ENCODE measurements at places on chromosomes 6 and 20.

DNA sequence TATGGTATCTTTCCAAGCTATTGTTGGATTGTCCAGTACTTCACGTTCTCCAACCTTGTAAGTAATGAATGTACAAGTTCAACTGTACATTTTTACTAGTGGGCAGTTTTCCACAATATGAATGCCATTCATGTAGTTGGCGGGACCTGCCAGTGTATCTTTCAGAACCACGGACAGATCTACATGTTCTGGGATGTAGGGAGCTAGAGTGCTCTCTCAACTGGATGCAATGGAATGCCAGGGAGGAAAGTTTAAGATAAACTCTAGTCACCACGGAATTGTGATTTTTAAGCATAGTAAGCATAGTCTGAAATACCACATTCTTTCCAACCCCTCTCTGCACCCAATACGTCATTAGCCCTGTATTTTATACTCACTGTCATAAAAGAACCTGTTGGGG lies 21.5 kb upstream of the HLA-C start:
- no peak for DNase-seq

- DNase-seq = no peak
Observed at GRCh38 chr20:56440346-56441007, 27.9 kb upstream of the RTF2 start.

DNA sequence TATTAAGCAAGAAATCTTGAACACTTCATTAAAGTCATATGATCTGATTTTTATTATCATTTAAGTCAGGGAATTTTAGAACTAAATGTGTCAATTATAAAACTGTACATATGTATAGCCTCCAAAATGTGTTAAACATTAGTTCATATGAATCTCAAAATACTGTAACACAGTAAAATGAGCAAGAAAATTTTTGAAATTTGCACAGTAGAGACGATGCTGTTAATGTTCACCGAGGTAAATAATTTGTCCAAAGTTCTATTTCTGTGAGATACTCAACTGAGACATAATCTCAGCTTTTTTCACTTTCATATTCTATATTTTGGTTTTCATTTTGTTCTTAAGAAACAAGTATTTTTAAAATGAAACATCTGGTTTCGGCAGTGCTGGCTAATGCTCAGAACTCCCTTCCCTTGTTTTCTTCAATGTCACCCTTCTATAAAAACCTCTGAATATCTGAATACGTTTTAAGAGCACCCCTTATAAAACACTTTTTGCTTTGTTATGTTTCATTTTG lies 353.1 kb downstream of the LAMA2 start:
- no peak for DNase-seq

- DNase-seq = no peak
Observed at GRCh38 chr6:87912102-87912501, 135.5 kb upstream of the SPACA1 start.

DNA sequence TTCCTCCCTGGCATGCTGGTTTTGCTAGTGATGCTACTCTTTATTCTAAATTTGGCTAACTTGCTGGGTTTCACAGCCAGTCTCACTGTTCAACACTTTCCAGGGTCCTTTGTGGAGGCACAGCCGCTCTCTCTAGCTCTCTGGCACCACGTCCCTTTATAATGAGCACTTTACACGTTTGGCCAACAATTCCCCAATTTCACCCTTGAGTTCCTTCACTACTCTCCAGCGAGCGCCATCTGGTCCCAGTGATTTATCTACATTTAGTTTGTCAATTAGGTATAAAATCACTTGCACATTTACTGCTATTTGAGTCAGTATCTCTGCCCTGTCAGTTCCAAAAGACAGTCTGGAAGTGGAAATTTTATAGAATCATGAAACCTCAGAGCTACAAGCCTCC lies 241.9 kb upstream of the MOCS1 start:
- no peak for DNase-seq

- no peak for DNase-seq
Observed at GRCh38 chr6:83976871-83977270, 56.7 kb upstream of the MRAP2 start.

- DNase-seq = no peak
Observed at GRCh38 chr6:16756660-16757255, 4.5 kb downstream of the ATXN1 start.

DNA sequence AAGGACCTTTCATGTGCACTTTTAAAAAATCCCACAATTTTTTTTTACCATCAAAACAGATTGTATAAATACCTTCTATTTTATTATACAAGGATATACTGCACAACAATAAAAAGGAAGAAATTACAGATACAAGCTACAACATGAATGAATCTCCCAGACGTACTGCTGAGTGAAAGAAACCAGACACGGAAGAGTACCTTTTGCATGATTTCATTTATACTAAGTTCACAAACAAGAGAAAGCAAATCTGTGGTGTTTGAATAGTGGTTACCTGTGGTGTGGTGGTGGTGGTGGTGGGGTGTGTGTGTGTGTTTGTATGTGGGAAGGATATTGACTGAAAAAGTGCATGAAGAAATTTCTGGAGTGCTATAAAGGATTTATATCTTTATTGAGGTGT lies 6.8 kb upstream of the PLCB4 start:
- no peak for DNase-seq

GRCh38 chr6:16903470-16903869 lies 142.2 kb upstream of the ATXN1 start:
- no peak for DNase-seq

DNA sequence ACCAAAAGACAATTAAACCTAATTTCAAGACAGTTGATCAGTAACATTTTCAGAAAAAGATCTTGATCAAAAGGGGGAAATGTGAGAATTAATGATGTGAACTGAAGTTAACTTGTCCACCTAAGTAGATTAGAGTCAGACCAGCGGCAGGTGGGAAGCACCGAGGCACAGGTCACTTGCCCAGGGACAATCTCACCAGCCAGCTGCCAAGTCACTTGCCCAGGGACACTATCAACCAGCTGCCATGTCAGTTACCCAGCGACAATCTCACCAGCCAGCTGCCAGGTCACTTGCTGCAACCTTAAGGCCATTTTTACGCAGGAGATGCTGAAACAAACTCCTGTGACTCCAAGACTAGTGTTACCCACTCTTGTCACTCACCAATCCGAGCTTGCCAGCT lies 187.6 kb upstream of the THBS2 start:
- no peak for DNase-seq

- DNase-seq = no peak
Observed at GRCh38 chr6:135883045-135883444, 31.5 kb downstream of the PDE7B start.

DNA sequence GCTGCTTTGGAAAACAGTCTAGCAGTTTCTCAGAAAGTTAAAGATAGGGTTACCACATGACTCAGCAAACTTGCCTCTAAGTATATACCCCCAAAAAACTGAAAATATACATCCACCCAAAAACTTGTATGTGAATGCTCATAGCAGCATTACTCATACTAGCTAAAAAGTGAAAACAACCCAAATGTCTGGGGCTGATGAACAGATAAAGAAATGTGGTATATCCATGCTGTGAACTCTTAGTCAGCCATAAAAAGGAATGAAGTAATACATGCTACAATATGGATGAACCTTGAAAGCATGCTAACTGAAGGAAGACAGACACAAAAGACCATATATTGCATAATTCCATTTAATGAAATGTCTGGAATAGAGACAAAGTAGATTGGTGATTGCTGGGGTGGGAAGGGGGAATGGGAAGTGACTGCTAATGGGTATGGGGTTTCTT lies 79.9 kb upstream of the GLP1R start:
- DNase-seq = no peak

DNA sequence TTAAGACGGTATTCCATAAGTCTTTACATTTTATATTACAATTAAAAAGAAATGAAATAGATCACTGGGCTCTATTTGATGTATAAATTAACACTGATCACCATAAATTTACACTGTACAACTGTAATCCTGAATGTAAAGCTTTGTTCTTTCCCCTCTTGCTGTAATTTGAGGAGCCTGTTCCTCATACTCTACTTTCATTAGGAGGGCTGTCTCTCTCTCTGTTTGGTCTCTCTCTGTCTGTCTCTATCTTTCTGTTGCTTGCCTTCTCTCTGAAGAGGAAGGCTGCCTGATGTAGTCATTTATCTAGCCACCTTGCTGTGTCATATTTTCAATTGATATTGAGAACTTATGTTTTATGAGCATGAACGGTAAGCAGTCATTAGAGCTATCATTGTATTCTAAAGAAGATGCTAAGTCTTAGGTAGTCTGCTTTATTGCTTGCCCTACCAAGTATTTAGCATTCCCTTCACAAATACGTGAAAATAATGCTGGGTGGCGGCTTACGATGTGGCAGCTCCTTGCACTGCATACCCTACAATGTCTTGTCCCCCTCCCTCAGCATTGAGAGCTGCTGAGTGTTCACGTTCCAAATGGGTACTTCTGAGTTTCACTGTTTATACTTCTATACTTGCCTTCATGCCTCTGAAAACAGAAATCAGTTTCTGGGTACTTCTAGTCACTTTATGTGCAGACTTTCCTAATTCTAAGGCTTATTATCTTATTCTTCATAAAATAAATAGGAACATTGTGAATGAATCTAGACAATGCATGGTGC lies 205.5 kb downstream of the NKAIN2 start:
- DNase-seq = no peak

- DNase-seq = no peak
Observed at GRCh38 chr6:128244751-128245405, 275.5 kb downstream of the PTPRK start.

DNA sequence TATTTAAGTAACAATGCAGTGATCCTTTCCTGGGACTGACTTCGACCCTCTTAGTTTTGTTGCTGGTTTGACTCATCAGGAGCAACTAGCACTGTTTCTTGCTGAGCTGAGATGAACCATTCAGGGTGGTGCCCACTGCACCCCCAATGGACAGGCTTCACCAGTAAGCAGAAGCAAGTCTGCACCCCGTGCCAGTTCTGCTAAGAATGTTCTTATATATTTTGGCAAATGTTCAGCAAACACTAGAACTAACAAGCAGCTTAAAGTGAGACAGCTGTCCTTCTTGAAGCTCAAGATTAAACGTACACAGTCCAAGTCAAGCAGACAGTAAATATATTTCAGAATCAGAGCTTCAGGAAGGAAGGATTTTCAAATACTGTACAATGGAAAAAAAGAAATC lies 561.3 kb upstream of the CDH4 start:
- DNase-seq = no peak

GRCh38 chr20:4441191-4441590 lies 280.5 kb upstream of the PRND start:
- no peak for DNase-seq

DNA sequence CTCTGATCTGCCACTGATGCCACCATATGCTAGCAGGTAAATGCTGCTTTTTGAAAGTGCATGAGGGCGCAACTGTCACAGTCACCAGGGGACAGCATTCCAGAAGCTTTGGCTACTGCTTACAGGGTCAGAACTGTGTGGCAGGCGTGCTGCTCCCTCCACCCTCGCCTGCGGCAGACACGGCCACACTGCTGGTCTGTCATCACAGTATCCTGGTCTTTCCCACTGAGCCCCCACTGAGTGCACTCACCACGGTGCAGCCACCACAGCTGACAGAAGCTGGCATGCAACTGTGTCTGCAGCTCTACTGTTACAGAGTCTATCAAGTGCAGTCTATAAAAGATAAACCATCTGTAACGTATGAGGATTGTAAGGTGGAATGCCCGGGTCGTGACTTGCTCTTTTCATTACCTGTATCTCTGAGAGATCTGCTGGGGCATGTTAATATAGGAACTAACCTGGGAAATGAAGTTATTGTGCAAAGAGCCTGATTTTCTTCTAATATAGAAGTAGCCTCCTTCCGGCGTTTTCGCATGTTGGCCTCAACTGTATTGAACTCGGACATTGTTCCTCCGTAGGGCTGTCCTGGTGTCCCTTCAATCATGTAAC lies 24.5 kb downstream of the GCLC start:
- DNase-seq = no peak

DNA sequence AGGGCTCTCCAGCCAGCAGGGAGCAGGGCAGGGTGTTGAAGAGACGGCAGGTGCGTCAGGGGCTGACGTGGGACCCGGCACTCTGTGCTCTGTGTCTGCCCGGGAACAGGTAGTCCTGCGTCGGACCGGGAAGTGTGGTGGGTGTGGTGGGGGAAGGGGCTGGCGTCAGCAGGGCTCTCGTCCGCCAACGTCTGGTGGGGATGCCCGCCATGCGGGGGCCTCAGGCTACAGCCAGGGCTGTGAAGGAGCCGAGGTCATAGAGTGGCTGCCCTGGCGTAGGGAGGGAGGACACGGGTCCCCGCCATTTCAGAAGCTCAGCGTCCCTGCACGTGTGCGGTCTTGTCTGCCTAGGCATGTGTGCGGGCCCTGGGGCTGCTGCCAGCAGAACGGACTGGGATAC lies 25.3 kb downstream of the DNAJC5 start:
- DNase-seq = no peak

- no peak for DNase-seq
Observed at GRCh38 chr6:55775029-55775318, 100.4 kb downstream of the BMP5 start.

GRCh38 chr20:19964289-19965265 lies 52.6 kb upstream of the NAA20 start:
- DNase-seq = no peak

DNA sequence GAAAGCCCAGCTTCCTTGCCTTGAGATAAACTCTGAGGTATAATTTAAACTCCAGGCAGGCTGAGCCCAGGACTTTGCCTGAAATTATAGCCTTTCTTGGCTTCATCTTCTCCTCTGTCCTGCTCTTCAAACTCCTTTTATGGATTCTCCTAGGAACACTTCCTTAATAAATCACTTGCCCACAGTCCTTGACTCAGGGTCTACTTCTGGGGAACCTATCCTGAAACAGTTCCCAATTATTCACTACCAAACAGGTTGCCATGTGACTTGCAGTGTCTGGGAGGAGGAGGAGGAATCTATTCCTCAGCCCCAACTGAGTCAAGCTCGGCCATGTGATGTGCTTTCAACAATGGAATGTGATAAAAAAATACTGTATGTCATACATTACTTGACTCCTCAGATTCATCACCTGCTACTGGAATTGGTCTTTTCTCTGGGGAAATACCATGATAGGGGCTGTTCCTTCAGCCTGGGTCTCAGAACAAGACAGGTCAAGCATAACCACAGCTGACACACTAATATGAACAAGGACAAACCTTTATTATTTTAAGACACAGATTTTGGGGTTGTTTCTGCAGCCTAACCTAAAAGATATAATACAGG lies 20.5 kb upstream of the CDKN1A start:
- DNase-seq = no peak

- DNase-seq = no peak
Observed at GRCh38 chr6:43604174-43604573, 24.9 kb downstream of the GTPBP2 start.

- no peak for DNase-seq
Observed at GRCh38 chr20:1813101-1813529, 82.1 kb upstream of the SIRPA start.

- DNase-seq = no peak
Observed at GRCh38 chr20:46220455-46221207, 87.7 kb downstream of the CDH22 start.

DNA sequence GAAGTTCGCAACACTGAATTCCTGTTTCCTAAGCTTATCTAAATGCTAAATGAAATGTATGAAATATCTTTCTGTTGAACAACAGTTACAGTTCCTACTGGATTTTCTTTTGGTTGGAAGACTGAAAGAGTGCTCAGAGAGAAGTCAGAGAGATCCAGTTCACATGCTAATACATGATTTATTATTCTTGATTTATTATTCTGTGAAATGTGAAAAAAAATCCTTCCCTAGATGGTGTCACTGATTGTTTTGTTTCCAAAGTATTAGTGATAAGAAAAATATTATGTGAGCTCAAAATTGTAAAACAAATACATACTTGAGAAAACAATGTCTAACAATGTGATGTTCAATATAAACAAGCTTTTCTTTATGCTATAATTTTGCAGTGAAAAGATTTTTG lies 42.1 kb downstream of the ADGRG6 start:
- no peak for DNase-seq

GRCh38 chr6:63783096-63783495 lies 147.5 kb downstream of the PHF3 start:
- DNase-seq = no peak

- no peak for DNase-seq
Observed at GRCh38 chr6:13354331-13355042, 26.1 kb upstream of the TBC1D7 start.

All from memory B cell (primary cell).